Activated CD8-positive, alpha-beta T cell treated with anti-CD3 and anti-CD28 coated beads, Interleukin-2, amount 10 ng/mL, durations not matched to agents 7 days and 5 days (primary cell): ENCODE measurements at places on chromosomes 1 and 21. TPM values are rescaled to one million over a fixed set of nuclear protein-coding genes. Genes with fewer than 3 reads are reported as not detected.

LAPTM5 gene
- total RNA-seq, result 413 TPM

CADM3 gene
- not detected for total RNA-seq

GRCh38 chr21:45267390-45267760 lies 20.3 kb downstream of the POFUT2 start:
- peak overlapping the region; percentile 85 for H3K27ac ChIP-seq
- peaks cover 41% of the 10 kb centered on the region for H3K36me3 ChIP-seq
- DNase-seq, result peak; percentile 17
- H3K27me3 ChIP-seq, result no peaks in the 10 kb centered on the region
- H3K4me1 ChIP-seq, result peaks cover 29% of the 10 kb centered on the region

DNA sequence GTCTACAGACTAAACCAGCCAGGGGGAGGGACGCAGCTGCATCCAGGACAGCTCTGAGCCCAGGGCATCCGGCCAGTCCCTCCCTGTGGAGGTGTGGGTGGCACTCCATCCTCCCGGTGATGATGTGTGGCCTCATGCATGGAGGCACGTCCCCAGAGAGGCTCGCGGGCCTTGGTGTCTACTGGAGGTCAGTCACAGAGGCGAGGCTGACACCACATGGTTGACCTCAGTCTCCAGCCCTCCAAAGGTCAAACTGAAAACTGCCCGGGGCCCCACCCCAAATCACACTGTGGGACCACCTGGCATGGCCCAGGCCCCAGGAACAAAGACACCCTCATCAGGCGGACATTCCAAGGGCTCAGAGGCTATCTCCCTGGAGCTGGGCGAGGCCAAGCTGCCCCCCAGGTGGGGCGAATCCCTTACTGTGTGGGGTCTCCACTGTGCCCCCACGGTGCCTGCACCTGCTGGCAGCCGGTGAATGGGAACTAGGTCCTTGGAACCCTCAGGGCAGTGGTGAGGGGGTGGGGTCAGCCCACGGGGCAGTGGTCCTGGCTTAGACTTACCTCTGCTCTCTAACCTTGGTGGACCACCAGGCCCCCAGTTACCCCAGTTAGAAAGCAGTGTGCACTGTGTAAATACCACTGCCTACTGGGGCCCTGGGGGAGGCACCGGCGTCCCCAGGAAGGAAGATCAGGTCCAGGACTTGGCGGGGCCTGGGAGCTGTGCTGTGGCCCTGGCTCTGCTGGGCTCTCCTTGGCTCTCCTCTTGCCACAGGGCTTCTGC lies 49.1 kb downstream of the TRPM2 start:
- H3K27ac ChIP-seq, result no peak overlapping the region
- H3K4me1 ChIP-seq, result peaks cover 1% of the 10 kb centered on the region

DNA sequence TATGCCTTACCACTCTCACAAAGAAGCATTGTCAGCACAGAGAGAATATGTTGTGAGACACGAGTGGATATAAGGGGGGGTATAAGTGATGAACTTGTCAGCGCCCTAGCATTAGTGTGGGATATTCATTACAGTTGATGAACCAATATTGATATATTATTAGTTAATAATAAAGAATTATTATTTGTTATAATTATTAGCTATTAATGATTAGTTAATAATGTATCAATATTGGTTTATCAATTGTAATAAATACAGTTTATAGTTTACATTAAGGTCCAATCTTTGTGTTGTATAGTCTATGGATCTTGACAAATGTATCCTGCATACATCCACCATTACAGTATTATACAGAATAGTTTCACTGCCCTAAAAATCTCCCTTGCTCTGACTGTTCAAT lies 120.2 kb upstream of the NCAM2 start:
- H3K4me1 ChIP-seq, result no peaks in the 10 kb centered on the region
- DNase-seq, result no peak
- no peak overlapping the region for H3K27ac ChIP-seq

- H3K4me1 ChIP-seq, result peaks cover 31% of the 10 kb centered on the region
- H3K4me3 ChIP-seq, result peak overlapping the region; percentile 77
- H3K27ac ChIP-seq, result peak overlapping the region; percentile 93
- H3K36me3 ChIP-seq, result no peaks in the 10 kb centered on the region
- H3K27me3 ChIP-seq, result no peaks in the 10 kb centered on the region
Observed at GRCh38 chr1:93042187-93043056, 36.7 kb upstream of the MTF2 start.

- DNase-seq, result no peak
- no peaks in the 10 kb centered on the region for H3K27me3 ChIP-seq
- no peak overlapping the region for H3K4me3 ChIP-seq
- H3K27ac ChIP-seq, result no peak overlapping the region
Observed at GRCh38 chr1:34831721-34832246, 27.8 kb downstream of the SMIM12 start.

DNA sequence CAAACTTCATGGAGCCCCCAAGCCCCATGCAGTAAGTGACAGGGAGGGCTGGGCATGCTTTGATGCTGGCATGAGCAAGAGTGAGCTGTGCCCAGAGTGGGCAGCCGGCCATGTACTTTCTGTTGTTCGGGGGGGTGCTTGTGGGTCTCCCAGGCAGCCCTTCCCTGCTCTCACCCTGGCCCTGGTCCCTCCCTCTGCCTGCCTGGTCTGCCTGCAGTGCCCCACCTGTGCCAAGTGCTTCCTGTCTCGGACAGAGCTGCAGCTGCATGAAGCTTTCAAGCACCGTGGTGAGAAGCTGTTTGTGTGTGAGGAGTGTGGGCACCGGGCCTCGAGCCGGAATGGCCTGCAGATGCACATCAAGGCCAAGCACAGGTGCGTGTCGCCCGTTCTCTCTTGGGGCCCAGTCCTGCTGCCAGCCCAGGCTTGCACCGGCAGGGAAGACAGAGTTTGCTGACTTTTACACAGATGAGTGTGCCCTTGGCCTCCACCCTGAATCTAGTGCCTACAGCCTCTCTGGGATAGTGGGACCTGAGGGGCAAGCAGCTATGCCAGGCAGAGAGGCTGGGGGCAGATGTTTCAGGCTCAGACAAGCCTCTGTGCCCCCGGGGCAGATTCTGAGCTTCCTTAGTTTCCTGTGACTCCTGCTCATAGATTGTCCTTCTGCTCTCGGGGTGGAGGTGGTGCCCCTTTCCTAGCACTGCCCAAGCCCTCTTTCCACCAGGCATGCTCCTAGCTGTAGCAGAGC lies 7.6 kb downstream of the ZBTB48 start:
- peaks cover 29% of the 10 kb centered on the region for H3K36me3 ChIP-seq
- DNase-seq, result no peak
- no peaks in the 10 kb centered on the region for H3K27me3 ChIP-seq
- peaks cover 34% of the 10 kb centered on the region for H3K4me1 ChIP-seq
